ENCODE measurements at places on chromosomes 7 and 10.

DNA sequence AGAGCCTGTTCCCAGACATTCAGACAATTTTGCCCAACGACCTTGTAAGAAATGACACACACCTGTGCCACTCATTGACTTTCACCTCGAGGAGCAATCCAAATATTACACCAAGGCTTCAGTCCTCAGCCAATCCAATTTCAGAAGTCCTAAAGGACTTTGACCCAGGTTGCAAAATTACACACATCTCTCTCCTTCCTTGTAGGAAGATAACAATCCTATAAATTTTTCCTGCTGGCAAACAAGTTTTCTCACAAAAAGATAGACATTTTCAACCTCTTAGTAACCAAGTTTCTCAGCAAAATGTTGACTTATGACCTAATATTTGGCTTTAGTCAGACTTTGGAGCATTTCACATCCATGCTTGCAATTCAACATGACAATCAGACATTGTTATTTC, 745.0 kb downstream of the GRID1 start:
- no peak for DNase-seq

GRCh38 chr7:91656541-91657482, 223.7 kb downstream of the MTERF1 start:
- no peak for DNase-seq

- no peak for DNase-seq
Observed at GRCh38 chr10:133143200-133143533, 16.9 kb upstream of the KNDC1 start.

DNA sequence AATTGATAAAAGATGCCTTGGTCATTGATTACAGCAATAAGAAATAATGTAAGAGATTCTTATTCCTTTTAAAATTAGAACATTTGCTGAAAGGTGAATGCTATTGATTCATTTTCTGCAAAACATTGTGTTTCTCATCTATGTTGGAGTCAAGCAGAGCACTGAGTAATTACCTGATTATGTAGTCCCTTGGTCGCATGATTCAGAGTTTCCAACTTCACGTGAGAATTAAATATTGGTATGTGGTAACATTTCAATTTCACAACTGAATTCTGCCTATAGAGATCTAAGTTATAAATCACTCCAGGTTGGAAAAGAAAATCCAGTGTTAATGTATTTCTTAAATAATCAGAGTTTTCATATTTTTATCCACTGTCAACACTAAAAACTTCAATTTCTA, 701.4 kb downstream of the PHTF2 start:
- DNase-seq: no peak

GRCh38 chr7:135662123-135662372, 266 bp upstream of the STMP1 start:
- DNase-seq: no peak

DNA sequence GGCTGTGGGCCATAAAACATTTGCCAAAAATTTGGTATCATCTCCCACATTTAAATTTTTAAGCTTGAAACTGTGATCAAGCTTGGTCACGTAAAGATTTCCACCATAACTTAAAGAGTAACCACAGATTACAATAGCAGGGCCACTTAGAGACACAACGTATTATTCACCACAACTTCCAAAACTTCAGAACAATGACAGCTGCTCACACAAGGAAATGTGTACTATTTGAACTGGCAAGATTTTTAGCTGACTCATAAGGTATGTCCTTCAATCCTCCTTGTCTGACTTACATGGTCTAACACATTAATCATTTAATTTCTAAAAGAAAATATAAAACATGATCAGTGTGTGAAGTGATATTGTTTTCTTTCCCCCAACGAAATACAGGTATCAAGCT, 234.5 kb downstream of the PARD3 start:
- DNase-seq: no peak

DNA sequence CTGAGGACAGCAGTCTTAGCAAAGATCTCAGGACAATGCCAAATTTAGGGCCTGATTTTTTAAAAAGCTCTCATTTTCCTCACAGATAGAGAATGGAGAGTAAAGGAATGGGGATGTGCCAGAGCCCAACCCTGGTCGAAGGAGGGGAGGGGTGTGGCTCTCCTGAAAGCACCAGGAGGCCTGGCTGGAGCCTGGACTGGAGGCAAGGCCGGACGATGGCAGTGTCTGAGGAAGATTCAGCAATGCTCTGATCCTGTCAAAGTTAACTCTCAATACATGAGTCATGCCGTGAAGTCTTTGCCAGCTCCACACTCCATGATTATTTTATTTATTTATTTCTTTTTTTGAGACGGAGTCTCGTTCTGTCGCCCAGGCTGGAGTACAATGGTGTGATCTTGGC, 108.3 kb downstream of the UPF2 start:
- DNase-seq: no peak

DNA sequence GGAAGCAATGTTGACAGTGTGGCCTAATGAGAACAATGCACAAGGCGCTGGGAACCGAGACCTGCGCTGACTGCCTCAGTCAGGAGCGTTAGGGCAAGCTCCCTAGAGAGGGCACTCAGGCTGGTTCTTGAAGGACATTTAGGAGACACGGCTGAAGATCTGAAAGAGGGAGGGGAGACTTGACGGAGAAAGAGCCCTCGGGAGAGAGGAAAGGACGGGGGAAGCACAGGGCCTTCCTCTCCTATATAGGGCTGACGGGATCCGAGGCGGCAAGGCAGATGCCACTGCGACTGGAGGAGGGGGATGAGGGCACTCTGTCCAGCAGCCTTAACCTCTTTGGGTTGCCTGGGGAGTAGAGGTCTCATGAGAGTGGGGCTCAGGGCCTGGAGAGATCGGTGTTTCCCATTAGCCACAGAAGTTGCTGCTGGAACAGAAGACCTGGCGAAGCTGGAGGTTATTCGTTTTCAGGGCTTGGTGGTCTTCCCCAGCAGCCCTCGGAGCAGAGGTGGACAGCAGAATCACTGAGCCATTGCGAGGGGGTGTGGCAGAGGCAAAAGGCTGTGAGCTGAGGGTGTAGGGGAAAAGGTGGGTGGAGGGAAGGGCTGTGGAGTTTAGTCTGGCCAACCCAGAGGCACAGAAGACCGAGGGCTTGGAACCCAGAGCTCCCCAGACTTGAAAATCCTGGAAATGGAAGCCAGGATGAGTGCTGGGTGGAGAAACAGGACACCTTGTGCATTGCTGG, 36.0 kb downstream of the CLEC2L start:
- DNase-seq: no peak

- DNase-seq: no peak
Observed at GRCh38 chr7:159039716-159040115, 105.0 kb downstream of the VIPR2 start.

DNA sequence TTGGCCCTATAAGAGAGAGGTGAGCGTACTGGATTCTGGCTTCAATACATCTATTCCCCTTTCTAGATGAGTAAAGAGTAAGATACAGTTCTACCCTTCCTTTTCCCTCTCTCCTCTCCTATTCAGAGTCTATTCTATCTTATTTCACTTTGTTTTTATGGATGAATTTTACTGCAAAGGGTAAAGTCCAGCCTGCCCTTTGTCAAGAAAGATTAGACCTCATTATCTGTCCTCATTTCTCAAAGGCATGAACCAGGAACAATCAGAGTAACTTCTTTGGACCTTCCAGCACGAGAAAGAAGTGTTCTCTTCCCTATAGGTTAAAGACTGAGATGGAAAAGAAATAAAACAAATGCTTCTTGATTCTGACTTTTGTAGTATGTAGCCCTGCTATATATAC, 239.0 kb downstream of the PRKG1 start:
- DNase-seq: no peak

DNA sequence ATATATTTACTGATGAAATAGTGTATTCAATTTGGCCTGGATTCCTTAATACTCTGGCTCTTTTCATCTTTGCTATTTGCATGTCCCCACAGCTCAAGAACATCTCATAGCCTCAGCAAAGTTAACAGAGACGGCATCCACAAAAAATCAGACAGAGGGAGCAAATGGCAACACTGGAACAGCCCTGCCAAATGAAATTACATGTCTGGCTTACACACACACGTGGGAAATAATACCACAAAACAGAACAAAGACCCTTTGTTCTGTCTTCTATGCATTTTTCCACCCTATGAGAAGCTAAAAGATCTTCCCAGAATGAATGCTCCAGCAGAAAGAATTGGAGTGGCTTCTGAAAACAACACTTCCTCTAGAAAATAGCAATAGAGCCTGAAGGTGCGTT, 139.5 kb downstream of the ALOX5 start:
- DNase-seq: no peak

GRCh38 chr7:88967432-88967831, 171.9 kb upstream of the TEX47 start:
- no peak for DNase-seq

DNA sequence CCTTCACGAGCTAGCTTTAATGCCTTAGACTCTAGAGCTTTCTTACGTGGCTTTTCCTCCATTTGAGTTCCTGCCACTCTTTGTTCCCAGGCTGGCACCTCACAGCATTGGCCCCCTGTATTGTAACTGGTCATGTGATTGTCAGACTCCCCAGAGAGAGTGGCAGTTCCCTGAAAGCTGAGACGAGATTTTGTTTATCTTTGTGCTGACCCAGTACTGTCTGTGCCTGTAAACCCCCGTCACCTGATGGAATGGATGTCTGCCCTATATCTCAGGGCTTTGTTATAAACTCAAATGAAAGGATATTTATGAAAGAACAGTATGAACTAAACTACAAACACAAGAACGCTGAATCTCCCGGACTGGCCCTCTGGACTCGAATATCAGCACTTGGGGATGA, 13.0 kb downstream of the NOBOX start:
- DNase-seq: no peak

GRCh38 chr10:83603708-83604107, 535.6 kb upstream of the GHITM start:
- no peak for DNase-seq

- DNase-seq: no peak
Observed at GRCh38 chr7:139830292-139830691, 1.2 kb downstream of the TBXAS1 start.

DNA sequence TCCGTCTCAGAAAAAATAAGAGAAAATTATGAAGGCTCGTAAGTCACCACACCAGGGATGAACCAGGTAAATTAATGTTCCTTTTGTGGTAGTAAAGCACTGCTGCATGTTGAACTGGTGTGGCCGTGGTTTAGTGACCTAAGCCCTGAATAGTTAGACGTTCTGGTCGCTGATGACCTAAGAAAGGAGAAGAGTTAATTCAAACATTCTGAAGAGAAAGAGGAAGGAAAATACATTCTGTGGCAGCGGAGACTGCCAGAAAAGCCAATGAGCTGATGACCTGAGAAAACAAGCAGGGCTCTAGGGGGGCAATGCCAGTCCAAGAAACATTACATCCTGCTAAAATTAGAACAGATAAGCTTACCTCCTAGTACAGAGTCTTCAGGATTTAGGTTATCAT, 17.5 kb downstream of the DNAJC9 start:
- DNase-seq: no peak

DNA sequence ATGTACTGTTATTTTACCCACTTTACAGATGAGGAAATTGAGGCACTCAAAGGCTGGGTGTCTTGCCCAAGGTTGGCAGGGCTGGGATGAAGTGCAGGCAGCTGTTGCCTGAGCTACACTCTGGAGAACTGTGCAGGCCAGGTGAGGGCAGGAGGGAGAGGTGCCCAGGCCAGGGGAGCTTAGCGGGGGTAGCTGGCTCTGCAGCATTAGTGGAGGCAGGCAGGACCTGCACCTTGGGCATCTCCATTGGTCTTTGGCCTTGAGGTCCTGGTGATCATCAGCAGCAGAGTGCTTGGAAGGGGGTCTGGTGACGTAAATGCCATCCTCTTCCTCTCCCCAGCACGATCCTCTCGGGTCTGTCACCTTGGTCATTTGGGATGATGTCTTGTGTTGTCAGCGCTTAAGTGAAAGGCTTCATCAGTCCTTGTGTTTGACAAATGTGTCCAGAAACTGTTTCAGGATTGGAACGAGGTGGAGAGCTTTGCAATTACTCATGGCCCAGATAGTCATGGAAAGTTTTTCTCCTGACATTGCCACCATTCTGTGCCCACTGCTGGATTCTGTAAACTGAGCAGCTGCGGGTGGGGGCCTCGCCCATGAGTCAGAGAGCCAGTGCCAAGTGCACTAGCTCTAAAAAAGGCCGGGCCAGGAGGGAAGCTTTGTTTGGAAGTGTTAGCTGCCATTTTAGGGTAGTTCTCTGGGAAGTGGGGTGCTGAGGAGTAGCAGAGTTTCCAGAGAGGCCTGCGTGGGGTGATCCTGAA, 47.6 kb downstream of the TSPAN15 start:
- no peak for DNase-seq

GRCh38 chr7:100017300-100017699, 1.9 kb downstream of the ZKSCAN1 start:
- DNase-seq: no peak

DNA sequence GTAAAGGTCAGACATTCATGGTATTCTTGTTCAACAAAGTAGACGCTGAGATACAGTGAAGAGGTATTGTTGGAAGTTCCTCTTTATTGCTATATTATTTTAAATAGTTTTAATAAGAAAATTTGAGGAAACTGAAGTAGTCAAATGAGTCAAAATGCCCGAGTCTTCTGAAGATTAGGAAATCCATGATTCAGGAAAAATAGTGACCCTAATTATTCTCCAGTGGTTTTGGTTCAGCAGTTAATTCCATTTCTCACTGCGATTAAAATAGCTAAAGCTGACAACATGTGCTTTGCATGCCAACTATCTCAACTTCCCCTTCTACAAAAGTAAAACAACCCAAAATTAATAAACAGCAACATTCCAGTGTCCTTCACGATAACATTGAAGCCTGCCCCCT, 32.7 kb upstream of the PFKP start:
- DNase-seq: no peak

DNA sequence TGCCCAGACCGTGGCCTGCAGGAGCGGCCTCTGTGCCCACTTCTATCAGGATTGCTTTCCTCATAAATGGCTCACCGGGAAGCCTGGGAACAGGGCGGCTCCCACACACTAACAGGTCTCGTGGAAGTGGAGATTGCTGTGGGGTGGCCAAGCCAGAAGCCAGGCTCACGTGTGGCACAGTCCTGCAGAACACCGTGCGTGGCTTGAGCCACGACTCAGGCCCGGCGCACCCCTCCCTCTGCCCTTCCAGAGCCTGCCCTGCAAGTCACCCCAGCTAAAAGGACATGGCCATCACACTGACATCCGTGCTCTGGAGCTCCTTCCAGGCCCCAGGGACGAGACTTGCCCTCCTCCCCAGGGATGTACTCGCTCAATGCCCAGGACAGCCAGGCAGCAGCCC, 7.0 kb downstream of the GPER1 start:
- no peak for DNase-seq

- DNase-seq: no peak
Observed at GRCh38 chr7:159145490-159145855, 806 bp upstream of the VIPR2 start.

- DNase-seq: no peak
Observed at GRCh38 chr10:46019569-46020343, 10.7 kb downstream of the NCOA4 start.

- DNase-seq: no peak
Observed at GRCh38 chr7:150737265-150738055, at the start of gene GIMAP5. TSS of gene GIMAP5 (plus strand) at chr7:150737418. CDS start at chr7:150740885, 3,467 bp downstream.

- DNase-seq: no peak
Observed at GRCh38 chr10:80405626-80406025, 2.7 kb upstream of the PRXL2A start.

- DNase-seq: no peak
Observed at GRCh38 chr10:75877877-75878276, 446.5 kb downstream of the LRMDA start.
